ENCODE measurements at places on chromosomes 12 and 14. TPM values are rescaled to one million over a fixed set of nuclear protein-coding genes. Genes with fewer than 3 reads are reported as not detected.

- DNase-seq = no peak
Measured at GRCh38 chr14:55578511-55578910, 1.5 kb upstream of the KTN1 start.

- no peak for DNase-seq
Measured at GRCh38 chr12:63706336-63706735, 38.0 kb upstream of the DPY19L2 start.

The DHH gene
- total RNA-seq = not detected

The KERA gene
- total RNA-seq = not detected

- peak; percentile 69 for DNase-seq
Measured at GRCh38 chr12:56206452-56207166, 15.1 kb downstream of the RNF41 start.

GRCh38 chr12:77615332-77615731 is 215.4 kb upstream of the NAV3 start:
- DNase-seq = no peak

The NCOR2 gene
- total RNA-seq = 115 TPM

DNA sequence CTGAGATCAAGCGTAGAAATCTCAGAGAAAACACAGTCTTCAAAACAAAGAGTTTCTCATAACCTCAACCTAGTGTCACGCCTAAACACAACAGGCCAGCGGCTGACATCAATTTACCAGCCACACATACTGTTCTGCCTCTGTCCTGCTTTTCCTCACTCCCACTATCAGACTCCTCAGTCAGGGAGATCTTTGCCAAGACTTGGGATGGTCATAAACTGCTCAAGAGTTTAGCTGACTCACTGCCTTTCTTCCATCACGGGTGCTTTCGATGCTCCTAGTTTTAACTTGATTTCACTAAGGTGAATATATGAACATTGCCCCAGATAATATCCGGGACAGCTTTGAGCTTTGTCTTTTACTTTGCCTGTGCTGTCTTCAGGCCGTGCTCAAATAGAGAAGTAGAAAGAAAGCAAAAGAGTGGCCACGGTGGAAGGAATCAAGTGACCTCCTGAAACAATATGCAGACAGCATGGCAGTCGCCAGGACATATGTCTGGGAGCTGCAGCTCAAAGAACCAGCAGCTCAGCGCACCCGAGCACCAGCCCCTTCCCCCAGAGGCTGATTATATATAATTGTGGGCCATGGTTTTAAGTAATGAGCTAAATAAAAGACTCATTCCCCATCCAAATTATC is 12.1 kb downstream of the MDM1 start:
- DNase-seq = no peak

The ADAMTS20 gene
- not detected for total RNA-seq

- peak; percentile 14 for DNase-seq
Measured at GRCh38 chr12:94872971-94873733, 130.3 kb downstream of the NDUFA12 start.

The PDZRN4 gene
- total RNA-seq = not detected

DNA sequence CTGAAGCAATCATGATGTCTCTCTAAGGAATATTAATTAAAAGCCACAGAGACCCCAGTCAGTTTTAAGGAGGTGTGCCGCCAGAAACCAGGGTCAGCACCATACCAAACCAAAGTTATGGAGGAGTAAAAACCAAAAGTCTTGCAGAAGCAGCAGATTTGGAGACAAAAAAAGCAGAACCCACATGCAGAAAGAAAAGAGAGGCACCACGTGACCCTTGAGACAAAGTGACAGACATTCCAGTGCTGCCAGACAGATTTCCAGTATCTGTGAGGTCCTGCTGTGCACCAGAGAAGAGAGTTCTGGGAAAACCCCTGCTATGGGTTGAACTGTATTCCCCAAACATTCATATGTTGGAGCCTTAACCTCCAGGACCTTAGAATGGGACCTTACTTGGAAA is 59.7 kb downstream of the CAPZA3 start:
- DNase-seq = no peak

The CD9 gene
- 12.8 TPM for total RNA-seq

The DEPDC4 gene
- 4.2 TPM for total RNA-seq

DNA sequence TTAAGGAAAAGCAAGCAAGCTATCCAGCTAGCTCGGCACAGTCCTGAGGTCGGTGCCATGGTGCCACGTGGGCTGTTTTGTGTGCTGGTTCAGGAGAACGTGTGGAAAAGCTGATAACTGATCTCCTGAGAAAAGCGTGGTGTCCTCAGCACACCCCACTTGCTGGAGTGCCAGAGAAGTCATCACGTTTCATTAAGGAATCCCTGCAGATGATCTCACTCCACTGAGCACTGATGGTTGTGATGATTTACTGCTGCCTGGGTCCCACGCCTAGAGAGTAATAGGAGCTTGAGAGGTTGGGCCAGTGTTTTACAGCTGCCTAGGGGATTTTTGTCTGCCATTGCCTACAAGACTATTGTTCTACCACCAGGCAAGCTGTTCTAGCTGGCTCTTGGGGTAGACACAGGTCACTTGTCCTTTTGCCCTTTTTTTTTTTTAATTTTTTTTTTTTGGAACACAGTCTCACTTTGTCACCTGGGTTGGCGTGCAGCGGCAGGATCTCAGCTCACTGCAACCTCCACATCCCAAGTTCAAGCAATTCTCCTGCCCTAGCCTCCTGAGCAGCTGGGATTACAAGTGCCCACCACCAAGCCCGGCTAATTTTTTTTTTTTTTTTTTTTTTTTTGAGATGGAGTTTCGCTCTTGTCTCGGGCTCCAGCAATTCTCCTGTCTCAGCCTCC is 42.3 kb upstream of the EVL start:
- DNase-seq = no peak

DNA sequence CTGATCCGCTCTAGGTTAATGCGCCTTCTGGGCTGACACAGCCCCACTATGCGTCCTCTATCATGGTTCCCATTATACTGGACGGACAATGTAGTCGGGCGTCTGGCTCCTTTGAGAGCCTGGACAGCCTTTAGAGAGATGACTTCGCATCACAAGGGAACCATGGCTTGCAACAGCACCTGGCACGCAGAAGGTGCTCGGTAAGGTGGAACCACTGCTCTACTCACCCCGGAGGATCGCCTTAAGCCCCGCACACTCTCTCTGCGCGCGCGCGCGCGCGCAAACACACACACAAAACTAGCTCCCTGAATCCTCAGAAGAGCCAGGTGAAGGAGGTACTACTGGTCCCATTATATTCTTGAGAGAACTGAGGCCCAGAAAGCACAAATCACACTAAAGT is 7.1 kb downstream of the MAP3K12 start:
- DNase-seq = no peak

The IFNG-AS1 gene
- total RNA-seq = 0.35 TPM

The SPTLC2 gene
- 24.6 TPM for total RNA-seq

All from activated CD4-positive, alpha-beta T cell treated with anti-CD3 and anti-CD28 coated beads for 36 hours (primary cell).